ENCODE measurements at places on chromosomes 3 and 15.

DNA sequence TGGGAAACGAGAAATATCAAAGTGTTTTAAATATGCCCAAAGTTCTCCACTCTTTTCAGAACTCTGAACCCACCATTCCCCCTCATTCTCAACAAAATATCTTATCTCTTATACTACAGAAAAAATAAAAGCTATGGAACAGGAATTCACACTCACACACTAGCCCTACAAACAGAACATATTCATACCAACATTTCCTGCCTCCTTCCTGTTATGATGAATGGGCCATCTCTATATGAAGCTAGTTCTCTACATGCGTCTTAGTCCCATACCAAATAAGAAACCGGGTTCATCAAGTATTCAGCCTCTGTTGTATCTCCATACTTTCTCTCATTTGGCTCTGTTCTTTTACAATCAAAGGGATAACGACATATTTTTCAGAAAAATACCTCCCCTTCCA, 72.6 kb downstream of the PLSCR2 start:
- no peak for DNase-seq

DNA sequence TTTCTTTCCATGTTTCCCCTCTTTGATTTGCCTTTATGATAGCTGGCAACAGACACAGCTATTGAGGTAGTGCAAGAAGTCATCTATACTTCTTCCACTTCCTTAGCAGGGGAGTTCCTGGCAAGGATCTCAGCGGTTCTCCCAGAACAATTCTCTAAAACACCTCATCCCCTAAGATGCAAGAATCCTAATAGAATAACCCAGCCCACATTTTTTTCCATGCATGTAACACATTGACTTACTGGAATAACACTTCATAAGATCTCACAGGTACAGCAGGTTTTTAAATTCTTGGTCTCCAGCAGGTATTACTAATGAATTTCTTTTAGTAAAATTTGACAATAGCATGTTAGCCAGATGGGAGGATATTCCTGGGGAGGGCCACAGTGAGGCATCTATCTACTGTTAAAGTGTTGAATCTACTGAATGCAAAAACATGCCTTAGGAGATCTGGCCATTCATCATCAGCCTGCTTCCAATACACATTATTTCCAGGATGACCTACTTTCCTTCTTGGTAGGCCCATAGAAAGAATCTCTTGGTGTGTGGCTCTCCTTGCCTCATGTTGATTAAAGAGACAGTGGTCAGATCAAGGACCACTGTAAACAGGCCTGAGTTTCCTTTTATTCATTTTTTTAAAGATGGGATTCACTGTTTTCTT, 78.5 kb downstream of the RAD18 start:
- DNase-seq = no peak

DNA sequence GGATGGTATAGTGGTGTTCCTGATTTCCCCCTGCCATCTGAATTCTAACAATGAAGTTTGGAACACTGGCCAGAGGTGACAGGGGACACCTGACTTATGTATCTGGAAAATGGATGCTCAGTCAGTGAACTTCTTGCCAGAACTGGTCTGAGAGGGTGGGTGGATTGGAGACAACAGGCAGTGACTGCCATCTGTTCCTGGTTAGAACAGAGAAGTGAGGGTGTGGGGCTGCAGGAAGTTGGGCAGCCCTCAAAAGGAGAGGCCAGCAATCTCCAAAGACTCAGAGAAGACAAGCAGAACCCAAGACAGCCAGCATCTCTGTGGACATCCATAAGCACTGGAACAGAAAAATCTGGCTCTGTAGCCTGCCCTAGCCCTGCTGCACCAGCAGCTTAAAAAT, 50.5 kb downstream of the ANP32A start:
- DNase-seq = no peak

DNA sequence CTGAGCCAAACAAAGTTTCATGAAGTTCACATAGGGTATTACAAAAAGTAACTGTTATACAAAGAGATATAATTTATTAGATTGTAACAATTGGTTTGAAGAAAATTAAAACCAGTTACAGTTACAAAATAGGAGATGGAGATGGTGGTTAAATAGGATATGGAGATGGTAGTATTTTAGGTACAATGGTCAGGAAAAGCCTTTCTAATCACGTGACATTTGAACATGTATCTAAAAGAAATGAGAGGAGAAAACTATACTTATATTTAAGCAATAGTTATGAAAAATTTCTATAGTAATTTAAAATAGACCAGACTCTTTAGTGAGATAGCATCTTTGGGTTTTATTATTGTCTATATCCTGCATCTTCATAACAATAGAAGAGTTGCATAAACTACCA, 312.9 kb downstream of the RBMS3 start:
- DNase-seq = no peak

DNA sequence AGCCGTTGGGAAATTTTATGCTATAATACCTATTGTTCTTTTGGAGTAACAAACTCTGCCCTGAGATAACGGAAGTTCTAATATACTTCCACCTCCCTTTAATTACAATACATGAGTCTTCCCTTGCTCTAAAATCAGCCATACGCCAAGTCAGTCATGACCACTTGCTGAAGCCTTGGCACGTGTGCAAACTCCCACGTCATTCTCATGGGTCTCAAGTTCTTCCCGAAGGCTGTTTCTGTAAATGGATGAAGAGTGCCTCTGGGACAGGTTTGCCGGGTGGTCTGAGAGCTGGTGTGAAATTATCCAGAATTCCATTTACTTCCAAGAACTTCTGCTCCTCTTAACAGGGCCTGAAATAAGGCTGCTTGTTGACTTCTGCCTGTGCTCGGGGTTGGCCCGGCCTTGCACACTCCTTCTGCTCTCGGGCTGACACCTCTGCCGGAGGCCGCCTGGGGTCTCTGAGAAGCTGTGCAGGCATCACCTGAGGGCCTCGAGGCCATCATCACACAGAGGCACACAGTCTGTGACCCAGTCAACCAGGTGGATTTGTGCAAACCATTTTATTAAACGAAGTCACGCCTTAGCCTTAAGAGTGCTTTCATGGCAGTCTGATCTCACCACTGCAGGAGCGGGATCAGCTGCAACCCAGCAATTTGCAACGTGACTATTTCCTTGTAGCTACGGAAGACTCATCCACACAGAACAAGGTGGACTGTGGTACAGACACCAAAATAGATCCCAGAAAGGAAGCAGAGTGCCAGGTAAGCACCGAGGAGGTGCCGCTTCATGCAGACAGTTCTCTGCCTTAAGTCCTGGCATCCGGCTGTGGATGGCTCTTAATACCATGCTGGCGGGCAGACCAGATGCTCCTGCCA, 120.1 kb downstream of the ADAMTS17 start:
- DNase-seq = no peak

DNA sequence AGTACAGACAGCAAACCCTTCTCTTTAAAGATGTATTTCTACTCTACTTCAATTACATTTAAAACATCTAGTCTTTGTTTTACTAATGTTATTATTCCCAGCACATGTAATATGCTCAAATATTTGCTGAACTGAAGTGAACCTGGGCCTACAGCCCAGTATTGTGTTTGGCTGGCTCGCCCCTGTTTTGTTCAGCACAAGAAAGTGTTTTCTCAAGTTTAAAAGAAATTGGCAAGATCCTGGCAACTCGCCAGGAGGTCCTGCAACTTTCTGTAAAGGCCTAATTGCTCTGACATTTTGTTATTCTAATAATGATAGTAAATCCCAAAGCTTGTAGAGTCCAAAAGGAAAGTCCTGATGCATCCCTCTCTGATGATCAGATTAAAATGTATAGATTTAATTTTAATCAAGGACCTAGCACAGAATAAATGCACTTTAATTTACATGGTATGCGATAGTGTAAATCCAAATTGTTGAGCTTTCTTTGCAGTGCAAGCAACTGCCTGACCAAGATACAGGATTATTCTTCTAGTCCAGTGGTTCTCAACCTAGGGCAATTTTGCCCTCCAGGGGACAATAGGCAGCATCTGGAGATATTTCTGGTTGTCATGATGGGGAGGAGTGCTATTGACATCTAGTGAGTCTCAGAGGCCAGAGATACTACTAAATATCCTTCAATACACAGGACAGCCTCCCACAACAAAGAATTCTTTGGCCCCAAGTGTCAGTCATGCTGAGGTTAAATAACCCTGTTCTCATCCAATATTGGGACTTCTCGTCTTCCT, 35.7 kb upstream of the TMOD3 start:
- DNase-seq = no peak

GRCh38 chr3:159844801-159845261, 143.8 kb upstream of the IL12A start:
- DNase-seq = no peak

GRCh38 chr3:89340408-89340807, 233.0 kb downstream of the EPHA3 start:
- DNase-seq = no peak

DNA sequence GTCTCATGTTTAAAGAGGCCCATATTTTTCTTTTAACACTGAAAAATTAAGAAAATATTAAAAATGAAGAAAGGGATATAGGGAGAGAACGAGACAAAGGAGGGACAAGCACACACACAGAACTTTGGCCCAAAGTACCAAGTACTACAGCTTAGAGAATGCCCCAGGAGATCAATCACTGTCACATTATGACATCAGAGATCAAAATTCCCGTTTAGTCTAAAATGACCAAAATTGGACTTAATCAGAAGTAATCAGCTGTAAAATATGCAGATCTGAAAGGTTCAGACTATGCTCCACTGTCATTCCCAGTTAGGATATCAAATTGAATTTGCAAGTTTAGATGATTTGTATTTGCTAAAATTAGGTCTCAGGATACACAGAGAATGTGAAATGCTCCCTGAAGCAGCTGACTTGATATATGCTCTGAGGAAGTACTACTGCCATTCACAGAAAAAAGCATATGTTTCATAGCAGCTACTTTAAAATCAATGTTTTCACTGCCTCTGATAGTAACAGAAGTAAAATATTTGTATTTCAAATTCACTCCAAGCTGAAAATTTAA, 123.0 kb downstream of the PEAK1 start:
- DNase-seq = no peak

DNA sequence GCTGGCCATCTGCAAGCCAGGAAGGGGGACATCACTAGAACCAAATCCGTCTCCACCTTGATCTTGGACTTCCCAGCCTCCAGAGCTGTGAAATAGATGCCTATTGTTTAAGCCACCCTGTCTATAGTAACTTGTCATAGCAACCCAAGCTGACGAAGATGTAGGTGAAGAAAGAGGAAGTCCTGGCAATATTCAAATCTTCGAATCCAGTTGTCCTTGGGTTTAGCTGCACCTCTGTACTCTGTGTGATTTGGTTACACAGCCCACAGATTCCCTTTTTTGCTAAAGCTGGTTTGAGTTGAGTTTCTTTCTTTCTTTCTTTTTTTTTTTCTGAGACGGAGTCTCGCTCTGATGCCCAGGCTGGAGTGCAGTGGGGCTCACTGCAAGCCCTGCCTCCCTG, 68.0 kb upstream of the XCR1 start:
- DNase-seq = no peak

DNA sequence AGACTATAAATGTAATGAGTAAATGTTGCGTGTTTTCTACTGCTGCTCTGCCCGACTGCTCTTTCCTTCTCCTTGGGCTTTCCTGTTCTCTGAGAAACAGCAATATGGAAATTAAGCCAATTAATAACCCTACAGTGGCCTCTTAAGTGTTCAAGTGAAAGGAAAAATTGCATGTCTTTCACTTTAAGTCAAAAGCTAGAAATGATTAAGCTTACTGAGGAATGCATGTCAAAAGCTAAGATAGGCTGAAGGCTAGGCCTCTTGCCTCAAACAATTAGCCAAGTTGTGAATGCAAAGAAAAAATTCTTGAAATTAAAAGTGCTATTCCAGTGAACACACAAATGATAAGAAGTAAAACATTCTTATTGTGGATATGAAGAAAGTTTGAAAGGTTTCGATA, 55.0 kb downstream of the ATP2C1 start:
- no peak for DNase-seq

GRCh38 chr3:153626158-153626557, 464.1 kb downstream of the RAP2B start:
- DNase-seq = no peak

- peak; percentile 91 for DNase-seq
Observed at GRCh38 chr3:65963787-65964677, 74.7 kb downstream of the MAGI1 start.

- DNase-seq = no peak
Observed at GRCh38 chr3:194150252-194150934, 14.4 kb downstream of the HES1 start.

DNA sequence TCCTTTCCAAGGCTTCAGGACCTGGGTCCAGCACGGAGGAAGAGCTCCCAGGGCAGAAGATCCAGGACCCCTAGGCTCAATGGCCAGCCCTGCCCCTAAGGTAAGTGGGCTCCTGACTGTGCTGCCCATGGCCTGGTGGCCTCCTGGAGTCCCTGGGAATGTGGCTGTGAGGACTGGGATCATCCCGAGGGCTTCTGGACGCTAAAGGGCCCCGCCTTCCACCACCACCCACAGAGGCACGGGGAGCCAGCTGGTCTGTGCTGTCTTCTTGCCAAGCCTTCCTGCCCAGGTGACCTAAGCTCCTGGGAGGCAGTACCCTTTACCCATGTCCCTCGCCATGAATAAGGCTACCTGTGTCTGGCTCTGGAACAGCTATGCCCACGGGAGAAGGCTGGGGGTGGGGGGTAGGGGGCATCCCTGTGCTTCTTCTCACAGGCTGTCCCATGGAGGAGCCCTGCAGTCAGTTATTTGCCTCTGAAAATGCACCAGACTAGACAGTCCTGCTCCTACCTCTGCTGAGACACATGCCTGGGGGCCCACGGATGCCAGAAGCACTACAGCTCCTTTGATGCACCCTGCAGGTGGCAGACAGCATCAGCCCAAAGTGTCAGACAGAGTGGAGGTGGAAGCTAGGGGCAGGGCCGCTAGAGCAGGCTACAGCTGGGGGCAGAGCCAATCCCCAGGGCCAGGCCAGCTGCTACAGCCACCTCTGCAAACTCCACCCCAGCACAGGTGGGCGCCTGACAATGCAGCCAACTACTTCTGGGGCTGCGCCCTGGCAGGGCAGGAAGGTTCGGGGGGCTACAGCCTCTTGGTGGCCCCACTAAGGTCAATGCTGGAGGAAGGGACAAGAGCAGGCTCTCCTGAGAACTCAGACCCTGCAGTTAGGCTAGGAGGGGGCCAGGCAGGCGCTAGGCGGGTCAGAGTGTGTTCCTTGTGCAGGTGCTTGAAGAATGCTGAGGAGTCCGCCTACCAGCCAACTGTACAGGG, 90.9 kb downstream of the SEC22A start:
- no peak for DNase-seq

DNA sequence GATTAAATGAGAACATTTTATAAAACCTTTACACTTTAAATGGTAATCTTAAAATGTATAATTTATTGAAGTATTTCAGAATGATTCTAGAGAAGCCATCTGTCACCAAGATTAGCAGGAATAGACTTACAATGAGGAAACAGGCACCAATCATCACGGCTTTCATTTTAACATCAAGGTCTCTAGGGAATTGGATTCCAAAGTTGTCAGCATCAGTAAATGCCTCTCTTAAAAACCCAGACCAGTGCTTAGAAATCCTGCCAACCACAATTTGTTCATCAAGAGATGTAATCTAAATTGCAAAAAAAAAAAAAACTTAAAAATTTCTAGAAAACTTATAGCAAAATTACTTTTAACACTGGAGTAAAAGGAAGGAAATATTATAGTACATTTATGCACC, 20.3 kb downstream of the PLSCR2 start:
- no peak for DNase-seq
